ENCODE measurements at places on chromosomes 6 and 20.

DNA sequence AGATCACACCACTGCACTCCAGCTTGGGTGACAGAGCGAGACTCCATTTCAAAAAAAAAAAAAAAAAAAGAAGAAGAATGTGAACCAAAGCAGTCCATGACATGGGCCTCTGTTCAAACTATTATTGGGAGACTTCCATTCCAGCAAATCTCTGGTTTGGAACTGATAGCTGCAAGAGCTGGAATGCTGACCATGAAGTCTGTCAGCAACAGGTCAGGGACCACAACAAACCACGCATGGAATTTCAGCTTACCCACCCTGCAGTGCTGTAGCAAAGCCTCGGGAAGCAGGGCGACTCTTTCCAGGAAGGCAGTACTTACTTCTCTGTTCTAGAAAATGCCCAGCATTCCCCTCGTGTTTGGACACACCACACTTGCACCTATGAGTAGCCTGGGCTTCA lies 34.1 kb upstream of the TBC1D7 start:
- no peak for DNase-seq

- peak; percentile 13 for DNase-seq
Observed at GRCh38 chr20:18628330-18628920, 40.6 kb downstream of the DTD1 start.

GRCh38 chr6:169913096-169913638 lies 161.7 kb downstream of the ERMARD start:
- DNase-seq = no peak

DNA sequence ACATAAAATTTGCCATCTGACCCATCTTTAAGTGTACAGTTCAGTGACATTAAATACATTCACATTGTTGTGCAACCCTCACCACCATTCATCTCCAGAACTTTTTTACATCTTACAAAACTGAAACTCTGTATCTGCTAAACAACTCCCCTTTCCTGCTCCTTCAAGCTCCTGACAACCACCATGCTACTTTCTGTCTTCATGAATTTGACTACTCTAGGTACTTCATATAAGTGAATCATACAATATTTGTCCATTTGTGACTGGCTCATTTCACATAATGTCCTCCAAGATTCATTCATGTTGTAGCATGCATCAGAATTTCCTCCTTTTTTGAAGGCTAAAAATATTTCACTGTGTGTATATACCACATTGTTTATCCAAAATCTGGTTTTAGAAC lies 86.9 kb upstream of the SMLR1 start:
- no peak for DNase-seq

- no peak for DNase-seq
Observed at GRCh38 chr6:131638013-131638412, 911 bp downstream of the ENPP3 start.

- no peak for DNase-seq
Observed at GRCh38 chr20:1995531-1996310, 1.9 kb upstream of the PDYN start.

DNA sequence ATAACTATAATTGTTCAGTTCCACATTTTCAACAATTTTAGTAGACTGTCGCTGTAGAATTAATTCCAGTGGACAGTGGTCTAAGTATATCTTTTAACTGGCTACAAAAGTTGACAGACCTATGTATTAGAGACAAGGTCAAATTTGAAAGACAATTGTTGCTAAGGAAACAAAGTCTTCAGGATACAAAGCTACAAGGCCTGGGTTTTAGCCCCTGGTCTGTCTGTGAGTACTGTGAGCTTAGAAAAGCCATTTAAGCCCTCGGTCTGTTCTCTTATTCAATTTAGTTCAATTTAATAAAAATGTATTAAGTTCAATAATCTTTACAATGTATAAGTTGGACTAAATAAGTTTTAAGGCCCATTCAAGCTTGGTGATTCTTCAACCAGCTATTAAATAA lies 352.5 kb downstream of the HDGFL1 start:
- no peak for DNase-seq

Data from NCI-H1105 (cell line).